ENCODE measurements at places on chromosomes 6 and 20. TPM values are rescaled to one million over a fixed set of nuclear protein-coding genes. Genes with fewer than 3 reads are reported as not detected.

The EDN1 gene
- 11.3 TPM for total RNA-seq

The BMP6 gene
- total RNA-seq: 0.33 TPM

The CST7 gene
- not detected for total RNA-seq

The DEF6 gene
- 12.8 TPM for total RNA-seq

The VSX1 gene
- total RNA-seq: not detected

The PTPN1 gene
- total RNA-seq: 66.4 TPM

The SPO11 gene
- not detected for total RNA-seq

The FRK gene
- total RNA-seq: 1.3 TPM

The TRDN gene
- total RNA-seq: not detected

The ERVFRD-1 gene
- total RNA-seq: not detected

The CLPSL1 gene
- not detected for total RNA-seq

The KCNG1 gene
- 43.9 TPM for total RNA-seq

The GSTA2 gene
- total RNA-seq: 0.50 TPM

The NRSN1 gene
- not detected for total RNA-seq

The DEFB110 gene
- not detected for total RNA-seq

The PRELID3B gene
- total RNA-seq: 81.2 TPM

The ZSWIM3 gene
- total RNA-seq: 1.8 TPM

The CCM2L gene
- total RNA-seq: not detected

The SMIM26 gene
- total RNA-seq: 72.9 TPM

The PBOV1 gene
- total RNA-seq: not detected

The DAAM2 gene
- total RNA-seq: not detected

The SYNDIG1 gene
- total RNA-seq: 17.5 TPM

The DLL1 gene
- 45.8 TPM for total RNA-seq

The SOX12 gene
- total RNA-seq: 6.2 TPM

The PPP1R3G gene
- 0.67 TPM for total RNA-seq

The MAS1 gene
- not detected for total RNA-seq

The C6orf58 gene
- not detected for total RNA-seq

The MTFR2 gene
- 7.3 TPM for total RNA-seq

The ACOT13 gene
- total RNA-seq: 37.2 TPM

The CPNE5 gene
- total RNA-seq: not detected

The WFDC10A gene
- not detected for total RNA-seq

The KCNQ5 gene
- total RNA-seq: 10.5 TPM

Measured in mammary epithelial cell (primary cell).